ENCODE measurements at places on chromosomes 7 and 10.

GRCh38 chr10:26357203-26357602 lies 80.9 kb upstream of the APBB1IP start:
- no peak for DNase-seq

- no peak for DNase-seq
Observed at GRCh38 chr7:48085942-48086341, 3.1 kb upstream of the UPP1 start.

DNA sequence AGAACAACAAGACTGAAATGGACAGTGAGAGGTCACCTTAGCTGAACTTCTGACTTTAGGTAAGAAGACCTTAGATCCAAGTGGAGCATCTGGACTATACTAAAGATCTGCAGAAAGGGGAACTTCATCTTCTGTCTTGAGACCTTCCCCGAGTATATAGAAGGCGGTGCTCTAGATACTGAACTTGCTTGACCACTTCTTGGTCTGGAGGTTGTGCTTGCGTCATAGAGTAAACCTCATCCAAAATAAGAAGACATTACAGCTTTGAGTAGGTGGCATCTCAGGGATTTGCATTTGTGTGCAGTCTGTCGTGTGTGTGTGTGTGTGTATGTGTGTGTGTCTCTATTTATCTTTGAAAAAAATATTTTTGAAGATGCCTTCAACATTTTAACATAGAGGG lies 157.5 kb downstream of the CHN2 start:
- DNase-seq: no peak

GRCh38 chr7:929311-929711 lies 25.2 kb downstream of the ADAP1 start:
- DNase-seq: no peak

- DNase-seq: no peak
Observed at GRCh38 chr7:115462301-115463015, 540.6 kb downstream of the MDFIC start.

DNA sequence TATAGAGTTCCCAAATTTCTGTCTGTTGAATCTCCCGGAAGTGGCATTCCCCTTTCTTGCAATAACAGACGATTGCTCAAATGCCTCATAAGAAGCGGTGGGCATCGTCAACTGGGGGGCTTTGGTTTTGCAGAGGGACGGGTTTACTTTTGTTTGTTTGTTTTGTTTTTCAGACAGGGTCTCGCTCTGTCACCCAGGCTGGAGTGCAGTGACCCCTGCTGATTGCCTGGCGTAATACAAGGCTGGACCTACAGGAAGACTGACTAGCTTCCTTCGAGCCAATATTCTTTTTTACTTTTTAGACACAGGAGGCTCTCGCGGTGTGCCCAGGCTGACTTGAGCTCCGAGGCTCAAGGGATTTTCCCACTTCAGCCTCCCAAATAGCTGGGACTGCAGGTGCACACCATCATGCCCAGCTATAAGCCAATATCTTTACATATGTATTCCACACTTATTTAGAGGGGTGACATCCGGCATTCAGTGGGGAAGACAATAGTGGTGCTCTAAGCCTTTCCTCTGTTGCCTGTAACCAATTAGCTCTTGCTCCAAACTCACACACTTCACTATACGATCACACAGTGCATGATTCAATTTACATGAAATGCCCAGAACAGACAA lies 58.1 kb downstream of the FHIP2A start:
- DNase-seq: peak; percentile 27

GRCh38 chr10:60662917-60663614 lies 115.2 kb upstream of the CDK1 start:
- DNase-seq: no peak

- DNase-seq: no peak
Observed at GRCh38 chr7:43636093-43636492, 53.2 kb downstream of the STK17A start.

DNA sequence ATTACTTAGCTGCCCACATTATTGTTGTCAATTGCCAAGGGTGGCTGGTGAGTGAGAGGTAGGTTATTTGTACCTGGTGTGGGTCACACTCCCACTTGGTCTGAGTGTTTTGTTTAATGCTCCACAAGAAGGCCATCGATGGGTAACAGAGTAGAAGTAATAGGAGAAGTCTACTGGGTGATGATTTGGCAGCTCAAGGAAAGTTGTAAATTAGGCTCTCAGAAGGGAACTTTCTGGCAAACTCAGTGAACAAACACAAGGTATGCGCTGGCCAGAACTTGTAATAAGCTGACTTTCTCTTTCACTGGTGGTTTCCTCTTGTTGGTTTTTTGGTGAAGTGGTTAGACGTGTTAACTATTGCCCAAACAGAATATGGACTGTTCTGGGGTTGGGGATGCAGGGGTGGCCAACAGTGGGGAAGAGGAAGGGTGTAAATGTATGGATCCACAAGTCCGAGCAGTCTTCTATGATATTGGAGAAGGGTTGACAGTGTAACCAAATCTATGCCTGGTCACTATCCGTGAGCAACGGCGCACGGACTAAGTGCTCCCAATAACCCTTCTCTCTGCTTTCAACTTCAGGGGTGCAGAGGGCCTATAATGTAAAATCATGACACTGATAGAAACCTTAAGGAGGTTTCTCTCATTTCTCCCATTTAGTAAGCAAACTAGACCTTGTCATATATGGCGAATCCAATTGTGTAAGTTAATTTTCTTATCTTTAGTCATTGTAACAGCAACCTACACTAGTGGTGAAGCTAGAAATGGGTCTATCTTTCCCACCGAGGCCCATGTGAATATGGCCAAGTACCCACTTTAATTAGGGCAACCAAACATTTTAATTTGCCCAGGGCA lies 212.8 kb downstream of the PTEN start:
- DNase-seq: no peak

GRCh38 chr10:36302086-36302485 lies 660.0 kb upstream of the FZD8 start:
- DNase-seq: no peak

- DNase-seq: peak; percentile 75
Observed at GRCh38 chr10:13809427-13809826, 222.7 kb downstream of the PRPF18 start.

DNA sequence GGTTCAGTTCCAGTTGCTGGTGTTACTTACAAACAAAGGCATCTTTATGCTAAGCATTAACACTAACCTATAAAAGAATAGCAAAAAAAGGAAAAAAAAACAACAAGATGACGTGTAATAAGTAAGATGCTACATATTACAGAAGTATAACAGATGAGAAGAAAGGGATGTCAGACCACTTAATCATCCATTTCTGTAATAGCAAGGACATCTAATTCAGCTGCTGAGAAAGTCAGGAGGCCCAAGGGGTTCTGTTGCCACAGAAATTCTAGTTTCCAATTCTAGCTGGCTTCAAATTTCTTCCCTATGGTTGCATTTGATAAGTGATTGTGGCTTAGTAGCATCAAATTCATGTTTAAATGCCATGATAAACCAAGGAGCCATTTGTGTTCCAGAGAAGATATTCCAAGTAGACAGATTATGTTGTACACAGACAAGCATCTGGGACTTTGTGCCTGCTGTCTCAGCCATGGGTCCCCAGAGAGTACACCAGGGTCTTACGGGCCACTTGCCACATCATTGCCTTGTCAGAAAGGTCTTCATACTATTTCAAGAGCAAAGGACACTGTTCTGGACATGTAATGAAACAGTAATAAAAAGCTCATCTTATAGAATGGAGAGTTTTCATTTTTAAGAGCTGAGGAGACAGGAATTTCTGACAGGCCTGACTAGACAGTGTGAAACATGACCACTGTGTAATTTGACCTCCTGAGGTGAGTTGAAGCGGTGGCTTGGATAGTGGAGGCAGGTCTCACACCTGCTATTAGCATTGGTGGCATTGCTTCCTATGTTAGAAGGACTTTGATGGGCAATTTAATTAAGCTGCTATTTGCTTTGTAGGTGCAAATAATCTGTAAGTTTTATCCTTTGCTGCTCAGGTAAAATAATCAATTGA lies 4.2 kb upstream of the ASB4 start:
- DNase-seq: no peak

GRCh38 chr7:39952374-39952773 lies 2.3 kb downstream of the CDK13 start:
- no peak for DNase-seq

DNA sequence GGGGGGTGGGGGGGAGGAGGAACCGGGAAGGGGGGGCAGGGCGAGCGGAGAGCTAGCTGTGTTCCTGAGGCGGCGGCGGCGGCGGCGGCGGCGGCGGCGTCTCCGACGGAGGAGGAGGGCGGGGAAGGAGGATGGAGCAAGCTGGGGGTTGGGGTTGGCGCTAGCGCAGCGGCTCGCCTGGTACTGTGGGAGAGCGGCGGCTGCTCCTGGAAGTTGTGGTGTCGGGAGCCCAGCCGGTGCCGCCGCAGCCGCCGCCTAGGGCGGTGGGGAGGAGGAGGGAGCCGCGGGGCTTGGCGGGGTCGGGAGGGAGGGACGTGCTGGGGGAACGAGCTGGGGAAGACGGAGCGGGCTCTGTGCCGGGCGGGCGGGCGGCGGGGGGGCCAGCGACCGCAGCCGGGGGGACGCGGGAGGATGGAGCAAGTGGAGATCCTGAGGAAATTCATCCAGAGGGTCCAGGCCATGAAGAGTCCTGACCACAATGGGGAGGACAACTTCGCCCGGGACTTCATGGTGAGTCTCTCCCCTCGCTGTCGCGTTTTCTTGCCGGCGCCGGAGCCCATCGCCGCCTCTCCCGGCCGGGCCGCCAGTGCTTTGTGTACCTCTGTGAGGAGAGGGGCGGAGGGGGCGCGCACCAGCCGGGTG lies at the start of gene PTPN12:
TSS of gene PTPN12 (plus strand) at position 160 of the 642 bp plus-strand sequence. CDS start at position 412, 252 bp downstream.
- DNase-seq: peak; percentile 65
